Breast epithelium (tissue), 4 donors: ENCODE measurements at places on chromosomes 1 and 21.

DNA sequence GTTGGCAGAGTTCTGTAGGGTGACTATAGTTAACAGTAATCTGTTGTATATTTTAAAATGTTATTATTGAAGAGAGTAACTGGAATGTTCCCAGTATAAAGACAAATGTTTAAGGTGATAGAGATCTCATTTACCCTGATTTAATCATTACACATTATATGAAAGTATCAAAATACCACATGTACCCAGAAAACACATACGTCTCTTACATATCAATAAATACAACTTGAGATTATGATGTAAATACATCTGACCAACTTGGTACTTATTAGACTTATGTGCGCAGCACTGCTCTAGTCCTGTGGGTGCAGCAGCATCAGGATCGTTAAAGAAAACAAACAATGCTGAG lies 670 bp upstream of the PARK7 start:
- H3K4me1 ChIP-seq: no peaks in the 10 kb centered on the region
- no peaks in the 10 kb centered on the region for H3K36me3 ChIP-seq
- H3K27ac ChIP-seq: peak overlapping the region; percentile 94

DNA sequence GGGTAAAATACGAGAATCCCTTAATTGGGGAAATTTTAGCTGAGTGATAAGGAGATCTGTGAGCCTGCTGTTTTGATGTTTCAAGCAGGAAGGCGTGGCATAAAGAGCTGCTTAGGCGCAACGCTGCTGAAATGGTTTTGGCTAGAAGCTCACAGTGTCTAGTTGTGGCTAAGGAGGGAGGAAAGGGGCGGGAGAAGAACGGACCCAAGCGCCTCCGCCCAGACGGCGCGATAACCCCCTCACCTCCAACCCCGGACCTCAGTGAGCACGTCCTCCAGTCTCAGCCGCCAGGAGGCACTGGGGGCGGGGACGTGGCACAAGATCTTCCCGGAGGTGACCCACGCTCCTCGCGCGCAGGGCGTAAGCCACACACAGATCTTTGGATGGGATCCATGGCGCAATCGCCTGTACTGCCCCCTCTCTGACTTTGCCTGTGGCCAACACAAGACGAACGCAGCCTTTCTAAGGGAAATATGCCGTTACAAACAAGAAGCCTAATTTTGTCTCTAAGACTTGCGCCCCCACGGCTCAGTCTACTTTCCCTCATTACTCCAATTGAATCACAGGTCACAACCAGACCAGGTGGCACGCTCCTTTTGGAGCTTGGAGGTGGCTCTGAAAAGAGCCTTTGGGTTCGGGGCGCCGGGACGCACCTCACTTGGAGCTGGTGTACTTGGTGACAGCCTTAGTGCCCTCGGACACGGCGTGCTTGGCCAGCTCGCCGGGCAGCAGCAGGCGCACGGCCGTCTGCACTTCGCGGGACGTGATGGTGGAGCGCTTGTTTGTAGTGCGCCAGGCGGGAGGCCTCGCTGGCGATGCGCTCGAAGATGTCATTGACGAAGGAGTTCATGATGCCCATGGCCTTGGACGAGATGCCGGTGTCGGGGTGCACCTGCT lies 23.4 kb upstream of the RNF187 start:
- no peak overlapping the region for H3K27ac ChIP-seq
- peak overlapping the region; percentile 45 for H3K4me3 ChIP-seq
- H3K4me1 ChIP-seq: no peaks in the 10 kb centered on the region
- H3K27me3 ChIP-seq: no peaks in the 10 kb centered on the region

DNA sequence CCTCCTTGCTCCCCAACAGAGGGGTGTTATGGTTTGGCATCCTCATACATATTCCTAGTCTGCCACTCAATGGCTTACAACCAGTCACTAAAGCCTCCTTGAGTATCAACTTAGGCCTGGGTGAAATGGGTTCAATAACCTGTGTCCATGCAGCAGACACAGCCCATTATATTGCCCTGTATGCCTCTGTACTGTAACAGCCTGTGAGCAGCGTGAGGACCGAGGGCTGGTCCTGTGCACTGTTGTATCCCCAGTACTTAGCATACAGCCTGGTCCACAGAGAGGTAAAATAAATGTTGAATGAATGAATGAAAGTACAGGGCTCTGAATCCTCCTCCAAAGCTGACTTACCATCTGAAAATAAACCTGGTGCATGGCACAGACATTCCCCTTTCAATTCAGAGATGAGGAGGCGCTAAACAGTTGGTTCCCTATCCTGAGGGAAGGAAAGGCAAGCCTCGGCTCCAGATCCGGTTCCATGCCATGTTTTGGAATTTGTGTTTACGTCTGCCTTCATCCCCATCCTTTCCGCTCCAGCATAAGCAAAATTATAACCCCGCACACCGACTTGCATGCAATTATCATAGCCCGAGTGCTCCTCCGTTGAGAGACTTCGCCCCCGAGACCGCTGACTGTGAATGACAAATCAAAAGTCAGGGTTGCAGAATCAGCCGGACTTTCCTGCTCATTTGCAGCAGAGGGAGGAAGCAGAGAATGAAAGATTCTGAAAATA lies 45.0 kb upstream of the DNAJC6 start:
- no peak overlapping the region for H3K27ac ChIP-seq
- no peaks in the 10 kb centered on the region for H3K27me3 ChIP-seq
- no peak for DNase-seq
- peak overlapping the region; percentile 6 for H3K4me3 ChIP-seq
- H3K36me3 ChIP-seq: no peaks in the 10 kb centered on the region
- peaks cover 4% of the 10 kb centered on the region for H3K4me1 ChIP-seq

GRCh38 chr21:42276076-42276475 lies 39.1 kb downstream of the TFF3 start:
- DNase-seq: peak; percentile 59
- no peaks in the 10 kb centered on the region for H3K36me3 ChIP-seq
- no peaks in the 10 kb centered on the region for H3K27me3 ChIP-seq
- H3K4me3 ChIP-seq: no peak overlapping the region

- H3K27ac ChIP-seq: no peak overlapping the region
- H3K4me1 ChIP-seq: peaks cover 5% of the 10 kb centered on the region
- DNase-seq: no peak
- no peaks in the 10 kb centered on the region for H3K27me3 ChIP-seq
Measured at GRCh38 chr21:41989698-41990097, 20.5 kb downstream of the ZBTB21 start.

DNA sequence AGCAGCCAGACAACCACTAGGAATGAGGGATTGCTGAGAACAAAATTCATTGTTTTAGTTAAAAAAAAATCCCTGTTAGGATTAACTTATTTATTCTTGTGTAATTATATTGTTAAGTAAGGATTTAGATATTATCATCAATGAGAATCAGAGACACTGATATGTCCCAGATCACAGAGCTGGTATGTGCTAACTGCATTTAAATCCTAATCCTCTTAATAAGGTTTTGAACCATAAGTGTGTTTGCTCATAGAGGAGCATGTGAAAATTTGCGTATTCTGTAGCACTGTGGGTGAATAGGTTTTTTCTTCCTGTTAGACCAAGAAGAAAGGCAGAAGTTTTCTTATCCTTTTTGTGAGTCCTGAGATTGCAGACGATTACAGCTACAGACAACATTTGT lies 147.1 kb downstream of the HHAT start:
- no peak overlapping the region for H3K4me3 ChIP-seq
- H3K36me3 ChIP-seq: no peaks in the 10 kb centered on the region
- DNase-seq: no peak
- no peaks in the 10 kb centered on the region for H3K4me1 ChIP-seq

DNA sequence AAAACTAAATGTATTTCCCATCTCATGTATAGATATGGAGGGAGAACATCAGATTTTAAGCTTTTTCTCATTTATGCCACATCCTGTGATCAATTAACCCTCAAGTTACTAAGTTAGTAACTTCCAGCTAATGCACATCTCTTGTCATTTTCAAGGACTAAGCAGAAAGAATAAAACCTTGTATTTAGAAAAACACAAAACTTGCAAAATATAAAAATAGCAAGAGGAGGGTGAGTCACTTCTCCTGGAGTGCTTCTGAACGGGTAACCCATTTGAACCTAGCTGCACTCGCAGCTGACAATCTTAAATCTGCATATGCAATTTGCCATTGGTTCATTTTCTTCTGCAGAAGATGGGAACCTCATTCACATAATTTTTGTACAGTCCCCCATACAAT lies 500.5 kb downstream of the SETD4 start:
- no peaks in the 10 kb centered on the region for H3K36me3 ChIP-seq
- H3K4me3 ChIP-seq: no peak overlapping the region
- H3K27ac ChIP-seq: no peak overlapping the region
- DNase-seq: no peak
